ENCODE measurements at places on chromosomes 2 and 18.

DNA sequence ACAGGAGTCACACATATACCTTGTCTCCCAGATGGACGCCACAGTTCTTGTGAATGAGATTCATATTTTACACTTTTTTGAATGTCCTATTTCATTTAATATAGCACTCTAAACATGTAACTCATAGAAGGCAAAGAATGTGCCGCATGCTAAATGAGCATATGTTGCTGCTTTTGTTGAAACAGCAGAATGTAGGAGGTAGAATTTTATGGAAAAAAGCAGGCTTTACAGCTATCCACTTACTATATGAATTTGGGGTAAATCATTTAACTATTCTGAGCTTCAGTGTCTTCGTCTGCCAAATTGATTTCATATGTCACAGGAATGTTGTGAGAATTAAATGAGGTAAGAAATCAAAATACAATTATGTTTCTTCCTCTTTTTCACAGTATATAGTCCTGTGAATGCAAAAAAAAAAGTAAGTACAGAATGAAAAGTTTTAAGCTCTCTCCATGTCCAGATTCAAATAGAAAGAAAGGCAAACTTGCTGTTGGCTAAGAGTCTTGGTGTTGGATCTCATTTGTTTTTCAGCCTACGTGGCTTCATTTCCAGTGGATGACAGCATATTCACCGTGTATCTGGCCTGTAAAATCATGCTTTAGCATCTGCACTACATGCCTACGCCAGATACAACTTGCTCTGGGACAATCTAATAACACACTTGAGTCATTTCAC lies 154.7 kb upstream of the CNTNAP5 start:
- DNase-seq = no peak

- no peak for DNase-seq
Observed at GRCh38 chr18:9333441-9334328, 888 bp upstream of the TWSG1 start.

GRCh38 chr18:79818036-79818435 lies 20.3 kb downstream of the KCNG2 start:
- DNase-seq = no peak

DNA sequence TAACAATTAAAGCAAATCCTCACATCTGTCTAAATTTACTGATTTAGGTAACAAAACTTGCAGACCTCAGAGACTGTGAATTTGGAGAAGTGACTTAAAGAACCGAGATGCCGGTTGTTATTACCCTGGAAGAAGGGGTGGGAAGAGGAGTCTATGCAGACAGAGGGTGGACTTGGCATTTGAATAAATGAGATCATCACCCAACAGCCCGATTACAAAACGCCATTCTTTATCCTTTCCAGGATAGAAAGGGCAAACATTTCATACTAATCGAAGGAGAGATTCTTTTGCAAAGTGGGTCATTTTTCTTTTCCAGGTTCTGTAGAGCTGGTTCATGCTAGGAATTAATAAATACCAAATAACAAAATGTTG lies 73.1 kb upstream of the TPO start:
- DNase-seq = no peak

GRCh38 chr18:80029690-80030089 lies 4.5 kb upstream of the RBFA start:
- no peak for DNase-seq

GRCh38 chr2:130894326-130894942 lies 57.7 kb downstream of the ARHGEF4 start:
- no peak for DNase-seq

- DNase-seq = no peak
Observed at GRCh38 chr2:20635675-20636584, 15.0 kb downstream of the HS1BP3 start.

DNA sequence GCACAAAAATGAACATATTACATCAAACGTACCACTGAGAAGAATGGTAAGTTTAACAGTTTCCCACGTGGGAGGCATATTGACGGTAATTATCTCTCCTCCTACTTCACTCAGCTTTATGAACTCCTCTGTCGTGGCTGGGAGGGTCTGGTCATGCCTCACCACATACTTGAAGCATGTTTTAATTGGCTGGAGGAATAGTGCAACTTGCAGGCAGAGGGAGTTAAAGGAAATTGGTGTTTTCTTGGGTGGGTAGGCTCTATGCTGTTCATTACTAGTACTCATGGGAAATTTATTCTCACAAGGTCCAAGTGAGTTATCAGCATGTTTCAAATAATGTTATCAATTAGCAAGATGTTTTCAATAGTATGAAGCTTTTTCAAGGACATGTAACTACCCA lies 767.0 kb downstream of the PLCL1 start:
- DNase-seq = no peak

GRCh38 chr18:36711014-36711725 lies 117.6 kb downstream of the TPGS2 start:
- no peak for DNase-seq

DNA sequence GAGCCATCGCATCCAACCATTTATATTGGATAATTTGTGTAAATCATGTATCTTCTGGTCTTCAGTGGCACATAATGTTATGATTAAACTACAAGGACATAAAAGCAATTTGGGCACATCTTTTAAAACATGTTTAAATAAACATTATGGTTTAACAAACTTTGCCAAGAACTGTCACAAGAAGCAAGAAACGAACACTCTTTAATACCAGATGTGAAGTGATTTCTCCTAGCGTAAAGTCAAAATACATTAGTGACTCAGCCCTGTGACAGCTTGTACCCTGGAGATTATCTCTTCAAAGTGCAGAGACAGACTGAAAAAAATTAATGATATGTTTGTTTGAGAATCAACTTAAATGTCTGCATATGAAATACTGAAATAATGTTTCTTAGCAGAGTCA lies 39.9 kb downstream of the DSEL start:
- no peak for DNase-seq

DNA sequence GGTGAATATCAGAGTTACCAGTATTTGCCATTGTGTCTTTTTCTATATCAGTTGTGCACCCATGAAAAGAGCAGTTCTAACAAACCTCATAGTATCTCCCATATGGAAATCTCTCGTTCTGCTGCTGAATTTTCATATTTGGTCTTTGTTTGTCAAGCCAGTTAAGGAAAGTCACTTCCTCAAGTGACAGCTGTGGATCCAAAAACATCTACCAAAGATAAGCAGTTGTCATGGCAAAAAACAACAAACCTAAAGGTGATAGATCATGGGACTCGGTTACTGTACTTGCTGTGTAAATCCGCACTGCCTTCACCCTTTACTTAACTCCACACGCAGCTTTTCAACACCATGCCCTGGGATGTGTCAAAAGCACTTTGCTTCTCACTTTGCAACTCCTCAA lies 17.3 kb downstream of the BMP10 start:
- no peak for DNase-seq

DNA sequence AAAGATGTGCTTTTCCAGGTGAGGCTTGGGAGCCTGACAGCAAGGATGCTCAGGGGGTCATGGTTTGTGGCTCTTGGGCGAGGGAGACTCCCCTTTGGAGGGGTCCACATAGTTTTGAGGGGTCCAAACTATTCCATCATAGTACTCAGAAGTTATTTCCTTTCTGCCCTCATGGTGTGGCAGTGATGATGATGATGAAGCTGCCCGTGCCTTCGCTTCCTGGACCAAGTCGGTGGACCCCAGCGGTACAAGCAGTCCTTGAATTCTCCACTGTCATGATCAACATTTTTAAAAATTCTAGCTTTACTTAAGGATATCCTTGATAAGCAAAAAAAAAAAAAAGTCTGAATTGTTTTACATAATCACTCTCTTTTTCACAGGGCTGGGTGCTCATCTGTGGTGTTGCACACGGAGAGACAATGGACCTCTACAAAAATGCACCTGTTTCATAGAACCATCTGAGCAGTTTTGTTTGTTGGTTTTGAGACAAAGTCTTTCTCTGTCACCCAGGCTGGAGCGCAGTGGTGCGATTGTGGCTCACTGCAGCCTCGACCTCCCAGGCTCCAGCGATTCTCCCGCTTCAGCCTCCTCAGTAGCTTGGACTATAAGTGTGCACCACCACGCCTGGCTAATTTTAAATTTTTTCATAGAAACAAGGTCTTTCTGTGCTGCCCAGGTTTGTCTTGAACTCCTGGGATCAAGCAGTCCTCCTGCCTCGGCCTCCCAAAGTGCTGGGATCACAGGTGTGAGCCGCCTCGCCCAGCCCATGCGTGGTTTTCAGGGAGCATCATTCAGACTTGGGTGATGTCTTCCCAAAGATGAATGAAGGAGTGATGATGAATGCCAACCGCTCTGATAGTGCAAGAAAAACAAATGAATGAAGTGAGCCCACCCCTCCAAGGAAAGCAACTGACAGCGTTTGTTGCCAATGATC lies 271.4 kb upstream of the HDAC4 start:
- no peak for DNase-seq

- no peak for DNase-seq
Observed at GRCh38 chr2:144849612-144850011, 329.7 kb upstream of the ZEB2 start.

DNA sequence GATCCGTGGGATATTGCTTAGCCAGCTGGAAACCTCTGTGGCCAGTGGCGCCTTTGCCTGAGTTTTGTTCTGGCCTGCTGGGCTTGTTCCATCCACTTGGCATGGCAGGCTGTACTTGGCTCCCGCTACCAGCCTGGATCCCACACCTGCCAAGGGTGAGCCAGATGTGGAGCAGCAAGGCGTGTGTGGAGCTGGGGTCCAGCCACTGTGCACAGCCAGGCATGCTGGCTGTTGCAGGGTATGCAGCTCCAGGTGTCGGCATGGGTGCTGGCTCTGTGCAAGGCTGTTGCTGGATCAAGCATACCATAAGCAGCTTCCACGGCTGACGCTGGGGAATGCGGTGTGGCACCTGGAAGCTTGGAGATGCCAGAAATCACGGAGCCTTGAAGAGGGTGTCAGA lies 34.5 kb downstream of the PTPN4 start:
- no peak for DNase-seq

GRCh38 chr2:199092419-199092818 lies 365.3 kb downstream of the SATB2 start:
- no peak for DNase-seq

DNA sequence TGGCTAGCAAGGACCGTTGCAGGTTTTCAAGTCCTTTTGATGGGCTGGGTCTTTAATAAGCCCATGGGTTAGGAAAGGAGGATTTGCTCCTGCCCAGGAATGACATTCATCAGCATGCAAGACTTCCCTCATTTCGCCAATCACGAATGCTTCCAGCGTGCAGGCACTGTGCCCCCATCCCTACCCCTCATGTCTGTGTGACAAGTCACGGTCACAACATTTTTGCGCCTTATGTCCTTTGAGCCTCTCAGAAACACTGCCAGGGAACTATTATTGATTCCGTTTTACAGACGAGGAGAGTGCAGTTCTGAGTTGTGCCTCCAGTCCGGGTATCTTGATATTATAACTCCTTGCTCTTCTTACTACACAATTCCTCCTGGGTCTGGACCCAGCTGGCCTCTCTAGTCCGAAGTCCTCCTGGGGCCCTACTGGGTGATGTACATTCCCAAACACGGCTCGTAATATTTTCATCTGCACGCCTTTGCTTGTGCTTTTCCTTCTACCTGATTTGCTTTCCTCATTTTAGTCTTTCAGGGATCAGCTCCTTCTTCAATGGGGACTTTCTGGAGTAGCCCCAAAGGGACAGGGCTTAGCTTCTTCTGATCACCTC lies 101.8 kb upstream of the MYCN start:
- DNase-seq = no peak

- no peak for DNase-seq
Observed at GRCh38 chr2:238401551-238401950, 25.2 kb upstream of the ASB1 start.

- no peak for DNase-seq
Observed at GRCh38 chr2:22748909-22749308, 636.1 kb upstream of the KLHL29 start.

- DNase-seq = no peak
Observed at GRCh38 chr2:53843595-53843994, 16.2 kb downstream of the GPR75 start.

DNA sequence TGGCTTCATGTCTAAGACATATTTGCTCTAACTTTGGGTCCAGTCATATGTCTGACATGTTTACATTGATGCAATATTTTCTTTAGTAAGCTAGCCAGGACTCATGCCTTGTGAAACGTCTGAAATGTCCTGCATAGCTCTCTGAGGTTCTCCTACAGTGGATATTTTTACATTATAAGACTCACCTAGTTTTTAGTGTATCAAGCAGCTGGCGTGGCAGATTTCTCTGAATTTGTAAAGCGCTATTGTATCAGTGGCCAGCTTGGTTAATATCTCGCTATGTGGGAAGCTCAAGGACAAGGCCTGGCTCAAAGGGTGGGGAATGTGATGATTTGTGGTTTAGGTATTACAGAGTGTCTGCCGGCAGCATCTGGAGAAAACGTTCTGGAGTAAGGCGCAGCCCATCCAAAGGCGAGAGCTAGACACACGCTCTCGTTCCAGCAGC lies 164.3 kb downstream of the LTBP1 start:
- no peak for DNase-seq

GRCh38 chr2:207868855-207869596 lies 99.3 kb upstream of the FZD5 start:
- no peak for DNase-seq

- no peak for DNase-seq
Observed at GRCh38 chr18:44246001-44246400, 434.7 kb upstream of the SETBP1 start.

DNA sequence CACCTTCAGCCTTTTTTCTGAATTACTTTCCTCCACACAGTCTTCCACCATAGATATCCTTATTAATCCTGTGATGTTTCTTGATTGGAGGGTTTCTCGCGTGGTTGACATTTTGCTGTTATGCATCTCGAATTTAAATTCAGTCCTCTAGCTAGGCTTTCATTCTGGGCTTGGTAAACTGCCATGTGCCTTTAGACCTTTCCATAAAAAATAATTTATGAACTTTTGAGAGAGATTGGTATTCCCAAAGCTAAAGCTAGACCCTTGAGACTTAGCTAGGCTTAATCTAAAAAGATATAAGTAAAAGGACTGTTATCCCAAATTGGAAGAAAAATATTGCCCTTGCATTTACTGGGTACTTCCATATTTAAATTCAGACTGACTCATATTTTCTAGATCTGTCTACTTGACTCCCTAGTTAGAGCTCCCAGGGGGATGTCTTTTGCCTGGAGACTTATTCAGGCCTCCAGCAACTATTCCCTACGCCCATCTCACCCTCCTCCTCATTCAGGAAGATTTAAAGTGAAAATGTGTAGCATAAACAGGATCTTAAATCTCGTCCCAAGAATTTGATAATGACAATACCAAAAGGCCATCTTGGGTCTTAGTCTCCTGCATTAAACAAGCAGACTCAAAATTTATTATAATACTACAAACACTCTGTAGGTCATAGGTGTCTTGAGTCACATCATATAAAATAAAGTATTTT lies 60.3 kb downstream of the KIAA2012 start:
- no peak for DNase-seq

GRCh38 chr2:68244456-68244855 lies 7.9 kb downstream of the PPP3R1 start:
- no peak for DNase-seq
